Aorta (tissue), 5 donors: ENCODE measurements at places on chromosomes 5 and 9. TPM values are rescaled to one million over a fixed set of nuclear protein-coding genes. Genes with fewer than 3 reads are reported as not detected.

DNA sequence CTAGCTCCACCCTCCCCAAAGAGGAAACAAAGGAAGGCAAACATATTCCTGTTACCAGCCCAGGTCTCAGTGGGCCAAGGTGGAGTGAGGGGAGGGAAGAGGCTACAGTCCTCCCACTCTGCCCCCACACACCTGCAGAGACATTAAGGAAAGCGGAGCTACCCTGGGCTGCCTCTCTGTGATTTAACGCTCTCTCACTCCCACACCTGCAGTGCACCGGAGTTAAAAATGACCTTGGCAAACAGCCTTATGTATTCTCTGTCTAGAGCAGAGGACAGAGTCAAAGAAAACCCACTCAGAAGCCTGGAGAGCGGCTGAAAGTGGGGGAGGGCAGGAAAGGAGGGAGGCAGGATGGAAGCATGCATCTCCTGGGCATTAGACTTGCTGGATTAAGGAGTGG is 32.7 kb downstream of the KCNIP1 start:
- no peak overlapping the region for H3K4me3 ChIP-seq
- DNase-seq = no peak
- H3K27ac ChIP-seq = no peak overlapping the region
- H3K4me1 ChIP-seq = no peaks in the 10 kb centered on the region
- no peaks in the 10 kb centered on the region for H3K27me3 ChIP-seq

PLPPR1 gene
- not detected for total RNA-seq

- H3K27me3 ChIP-seq = no peaks in the 10 kb centered on the region
- DNase-seq = no peak
- H3K36me3 ChIP-seq = peaks cover 3% of the 10 kb centered on the region
- H3K27ac ChIP-seq = no peak overlapping the region
- no peaks in the 10 kb centered on the region for H3K4me1 ChIP-seq
Measured at GRCh38 chr9:18829873-18830272, 203.1 kb downstream of the SAXO1 start.

TAF11L2 gene
- not detected for total RNA-seq

- H3K4me1 ChIP-seq = no peaks in the 10 kb centered on the region
- H3K27me3 ChIP-seq = no peaks in the 10 kb centered on the region
- no peak overlapping the region for H3K4me3 ChIP-seq
- no peak overlapping the region for H3K27ac ChIP-seq
Measured at GRCh38 chr9:18579536-18579935, 105.6 kb downstream of the ADAMTSL1 start.

GTF2H2 gene
- total RNA-seq = 25.3 TPM

- H3K27me3 ChIP-seq = no peaks in the 10 kb centered on the region
- DNase-seq = no peak
- no peak overlapping the region for H3K4me3 ChIP-seq
- H3K36me3 ChIP-seq = no peaks in the 10 kb centered on the region
- no peak overlapping the region for H3K27ac ChIP-seq
Measured at GRCh38 chr5:52605317-52606313, 182.1 kb upstream of the ITGA1 start.

- H3K27ac ChIP-seq = no peak overlapping the region
- no peaks in the 10 kb centered on the region for H3K27me3 ChIP-seq
- no peaks in the 10 kb centered on the region for H3K4me1 ChIP-seq
- H3K4me3 ChIP-seq = no peak overlapping the region
- DNase-seq = no peak
Measured at GRCh38 chr5:116354699-116355098, 219.9 kb downstream of the SEMA6A start.

RAI14 gene
- 214 TPM for total RNA-seq

- no peaks in the 10 kb centered on the region for H3K36me3 ChIP-seq
- H3K27me3 ChIP-seq = no peaks in the 10 kb centered on the region
- peak overlapping the region; percentile 97 for H3K4me3 ChIP-seq
- H3K4me1 ChIP-seq = no peaks in the 10 kb centered on the region
- peak; percentile 80 for DNase-seq
Measured at GRCh38 chr5:5658226-5658625, 235.7 kb downstream of the ICE1 start.

MRNIP gene
- total RNA-seq = 46.6 TPM
